ENCODE measurements at places on chromosomes 4 and X.
A peak's percentile ranks its signal among the peaks of the same experiment; 100 is the strongest.

GRCh38 chrX:25198253-25198652 is 182.5 kb upstream of the ARX start:
- DNase-seq, result no peak

DNA sequence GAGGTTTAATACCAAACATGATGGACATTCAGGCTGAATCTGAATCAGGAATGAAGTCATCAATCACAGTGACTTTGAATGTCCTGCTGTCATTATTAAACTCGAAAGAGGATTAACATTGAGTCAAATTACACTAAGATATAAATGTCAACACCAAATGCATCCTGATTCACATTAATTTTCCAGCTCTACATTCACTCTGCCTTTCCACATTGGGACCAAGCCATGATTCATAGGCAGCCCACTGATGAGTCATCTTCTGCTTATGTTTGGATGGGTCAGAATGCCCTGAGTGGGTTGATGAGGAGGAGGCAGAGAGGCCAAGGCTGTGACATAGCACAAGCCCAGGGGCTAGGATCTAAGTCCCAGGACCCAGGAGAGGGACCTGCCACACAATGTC is 247.6 kb upstream of the RPS6KA3 start:
- no peak for DNase-seq

DNA sequence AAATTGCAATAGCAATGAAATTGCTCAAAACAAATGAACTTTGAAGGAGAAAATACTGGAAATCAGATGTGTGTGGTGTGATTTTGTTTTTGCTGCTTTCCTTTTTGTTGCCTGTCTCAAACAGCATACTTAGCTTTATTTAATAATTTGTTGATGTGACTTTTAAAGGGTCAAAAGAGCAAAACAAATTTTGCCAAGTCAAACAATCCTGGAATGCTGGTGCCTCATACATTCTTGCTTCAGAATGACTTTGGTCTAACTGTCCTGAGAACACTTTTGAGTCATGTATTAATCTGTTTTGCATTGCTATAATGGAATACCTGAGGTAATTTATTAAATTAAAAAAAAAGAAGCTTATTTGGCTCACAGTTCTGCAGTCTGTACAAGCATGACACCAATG is 3.4 kb downstream of the PF4V1 start:
- no peak for DNase-seq

GRCh38 chr4:184284336-184284690 is 66.6 kb upstream of the ENPP6 start:
- DNase-seq, result peak; percentile 43

- no peak for DNase-seq
Measured at GRCh38 chrX:68844581-68844980, 15.8 kb downstream of the EFNB1 start.

- DNase-seq, result no peak
Measured at GRCh38 chr4:169115897-169116254, 105.8 kb upstream of the CBR4 start.

GRCh38 chrX:134452596-134452995 is 7.4 kb upstream of the HPRT1 start:
- DNase-seq, result no peak

GRCh38 chrX:110046971-110047370 is 44.1 kb downstream of the TMEM164 start:
- DNase-seq, result no peak

- DNase-seq, result peak; percentile 44
Measured at GRCh38 chr4:15963001-15963451, at the start of gene FGFBP2. FGFBP2 (minus strand) TSS chr4:15963175; CDS start chr4:15963129, 46 bp downstream.

- peak; percentile 54 for DNase-seq
Measured at GRCh38 chr4:152189451-152190179, 346.3 kb downstream of the FBXW7 start.

GRCh38 chr4:120870279-120870673 is 52.2 kb downstream of the PRDM5 start:
- DNase-seq, result peak; percentile 50

DNA sequence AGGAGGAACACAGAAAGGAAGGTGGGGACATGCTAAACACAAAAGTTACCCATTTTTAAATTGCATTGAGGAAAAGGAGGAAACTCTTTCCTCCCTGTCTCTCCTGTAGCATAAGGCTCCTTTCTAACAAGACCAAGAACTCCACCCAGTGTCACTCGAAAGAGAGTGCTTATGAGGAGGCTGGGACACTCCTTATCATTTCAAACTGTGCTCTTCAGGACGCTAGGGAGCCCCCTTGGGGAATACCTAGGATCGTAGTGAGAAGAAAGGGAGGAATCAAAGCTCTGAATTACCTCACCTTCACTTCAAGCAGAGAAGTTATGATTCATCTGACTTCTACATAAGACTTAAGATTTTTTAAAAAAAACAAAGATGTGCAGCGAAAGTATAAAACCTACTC is 65.5 kb downstream of the F9 start:
- DNase-seq, result no peak

GRCh38 chrX:17876135-17876534 is 15.0 kb upstream of the RAI2 start:
- no peak for DNase-seq

- DNase-seq, result no peak
Measured at GRCh38 chr4:33386764-33387163, 2666.6 kb downstream of the PCDH7 start.

DNA sequence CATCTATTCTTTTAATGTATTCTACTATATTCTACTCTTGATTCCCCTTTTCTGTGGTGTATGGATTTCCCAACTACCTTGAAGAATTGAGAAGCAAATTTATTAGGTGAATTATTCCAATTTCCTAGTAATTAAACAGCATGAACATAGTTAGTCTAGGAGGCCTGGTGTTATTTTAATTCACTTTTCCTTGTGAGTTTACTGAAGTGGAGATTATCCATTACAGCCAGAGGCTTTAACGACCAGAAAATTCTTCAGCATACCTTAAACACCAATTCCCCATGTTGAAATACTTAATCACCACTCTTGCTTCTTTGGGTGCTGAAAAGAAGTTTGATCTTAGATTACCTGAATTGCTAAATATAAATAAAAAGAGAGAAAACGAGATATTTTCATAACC is 29.4 kb downstream of the FAT4 start:
- no peak for DNase-seq

DNA sequence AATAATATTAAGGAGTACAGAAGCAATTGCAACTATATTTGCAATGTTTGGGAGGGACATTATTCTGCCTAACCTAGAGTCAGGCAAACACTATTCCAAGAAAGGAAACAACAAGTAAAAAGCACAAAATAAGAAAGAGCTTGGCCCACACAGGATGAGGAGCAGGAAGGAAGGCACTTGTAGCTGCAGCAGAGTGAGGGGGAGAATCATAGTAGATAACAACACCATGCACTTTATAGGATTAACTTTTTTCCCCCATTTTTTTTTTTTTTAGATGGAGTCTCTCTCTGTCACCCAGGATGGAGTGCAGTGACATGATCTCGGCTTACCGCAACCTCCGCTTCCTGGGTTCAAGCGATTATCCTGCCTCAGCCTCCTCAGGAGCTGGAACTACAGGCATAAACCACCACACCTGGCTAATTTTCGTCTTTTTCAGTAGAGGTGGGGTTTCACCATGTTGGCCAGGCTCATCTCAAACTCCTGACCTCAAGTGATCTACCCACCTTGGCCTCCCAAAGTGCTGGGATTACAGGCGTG is 10.3 kb upstream of the JCHAIN start:
- DNase-seq, result peak; percentile 56

DNA sequence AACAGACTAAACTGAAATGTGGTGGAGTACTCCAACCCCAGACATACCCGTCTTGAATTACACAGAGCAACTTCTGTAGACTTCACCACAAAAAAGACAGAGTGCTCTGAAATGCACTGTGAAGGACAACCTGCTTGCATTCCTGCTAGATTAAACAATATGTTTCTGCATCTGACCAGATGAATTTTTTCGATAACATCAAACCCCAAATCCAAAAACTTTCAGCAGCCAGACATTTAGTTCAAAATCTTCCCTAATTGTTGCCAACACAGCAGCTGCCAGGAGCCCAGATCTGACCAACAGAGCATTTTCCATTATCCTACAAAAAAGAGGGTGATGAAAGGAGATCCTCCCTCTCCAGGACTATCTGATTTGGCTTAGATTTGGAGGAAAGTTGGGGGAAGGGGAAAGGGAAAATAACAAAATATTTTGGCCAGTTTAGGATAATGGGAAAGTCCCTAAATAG is 356.5 kb downstream of the PDGFC start:
- no peak for DNase-seq

DNA sequence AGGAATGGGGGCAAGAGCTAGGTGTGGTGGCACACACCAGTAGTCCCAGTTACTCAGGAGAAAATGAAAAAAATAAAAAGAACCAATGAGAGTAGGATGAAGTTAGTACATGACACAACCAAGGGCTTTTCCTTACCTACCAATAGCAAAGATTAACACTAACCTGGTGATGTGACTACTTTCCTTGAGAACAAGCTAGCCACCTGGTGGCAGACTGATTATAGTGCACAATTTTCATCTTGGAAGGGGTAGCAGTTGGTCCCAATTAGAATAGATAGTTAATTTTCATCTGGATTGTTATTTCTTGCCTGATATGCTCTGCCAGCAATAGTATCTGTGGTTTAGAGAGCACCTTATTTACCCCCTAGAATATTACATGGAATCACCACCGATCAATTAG is 1216.8 kb upstream of the PABPC4L start:
- DNase-seq, result peak; percentile 0

DNA sequence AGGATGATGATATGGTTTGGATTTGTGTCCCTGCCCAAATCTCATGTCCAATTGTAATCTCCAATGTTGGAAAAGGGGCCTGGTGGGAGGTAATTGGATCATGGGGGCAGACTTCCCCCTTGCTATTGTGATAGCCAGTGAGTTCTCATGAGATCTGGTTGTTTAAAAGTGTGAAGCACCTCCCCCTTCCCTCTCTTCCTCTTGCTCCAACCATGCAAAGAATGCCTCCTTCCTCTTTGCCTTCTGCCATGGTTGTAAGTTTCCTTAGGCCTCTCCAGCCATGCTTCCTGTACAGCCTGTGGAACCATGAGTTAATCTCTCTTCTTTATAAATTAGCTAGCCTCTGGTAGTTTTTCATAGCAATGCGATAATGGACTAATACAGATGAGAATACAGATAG is 19.7 kb upstream of the ALG13 start:
- no peak for DNase-seq

GRCh38 chr4:122163301-122163700 is 11.2 kb downstream of the BLTP1 start:
- DNase-seq, result no peak

DNA sequence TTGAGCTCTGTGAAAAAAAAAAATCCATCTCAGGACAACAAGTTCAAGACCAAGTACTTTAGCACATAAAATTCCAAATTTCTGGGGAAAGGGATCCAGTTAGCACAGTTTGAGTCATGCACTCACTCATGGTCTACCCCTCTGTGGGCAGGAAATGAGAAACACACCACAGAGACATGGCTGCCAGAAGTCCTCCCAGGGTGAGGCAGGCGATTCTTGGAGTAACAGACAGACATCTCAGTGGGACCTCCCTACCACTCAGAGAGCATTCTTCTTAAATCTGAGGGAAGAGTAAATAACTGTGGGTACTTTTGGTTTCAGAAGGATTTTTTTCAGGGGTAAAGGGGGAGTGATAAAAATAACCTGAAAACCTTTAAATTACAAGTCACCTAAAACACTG is 14.1 kb downstream of the CXCL1 start:
- no peak for DNase-seq

DNA sequence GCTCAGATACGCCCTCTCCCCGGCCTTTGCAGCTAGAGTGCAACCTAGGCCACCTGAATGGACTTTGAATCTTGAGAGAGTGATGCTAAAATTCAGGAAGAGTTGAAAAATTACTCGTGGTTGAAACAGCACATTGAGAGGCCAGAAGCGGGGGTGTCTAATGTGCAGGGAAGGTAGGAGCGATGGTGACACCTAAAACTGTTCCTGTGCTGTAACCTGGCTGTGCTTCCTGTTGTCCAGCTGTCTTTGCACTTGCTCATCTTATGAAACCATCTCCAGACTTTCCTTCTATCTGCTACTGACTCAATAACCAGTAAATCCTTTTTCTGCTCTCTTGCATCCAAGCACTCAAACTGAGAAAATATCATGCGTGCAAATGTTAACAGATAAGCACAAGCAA is 106.4 kb upstream of the RPS6KA3 start:
- no peak for DNase-seq

DNA sequence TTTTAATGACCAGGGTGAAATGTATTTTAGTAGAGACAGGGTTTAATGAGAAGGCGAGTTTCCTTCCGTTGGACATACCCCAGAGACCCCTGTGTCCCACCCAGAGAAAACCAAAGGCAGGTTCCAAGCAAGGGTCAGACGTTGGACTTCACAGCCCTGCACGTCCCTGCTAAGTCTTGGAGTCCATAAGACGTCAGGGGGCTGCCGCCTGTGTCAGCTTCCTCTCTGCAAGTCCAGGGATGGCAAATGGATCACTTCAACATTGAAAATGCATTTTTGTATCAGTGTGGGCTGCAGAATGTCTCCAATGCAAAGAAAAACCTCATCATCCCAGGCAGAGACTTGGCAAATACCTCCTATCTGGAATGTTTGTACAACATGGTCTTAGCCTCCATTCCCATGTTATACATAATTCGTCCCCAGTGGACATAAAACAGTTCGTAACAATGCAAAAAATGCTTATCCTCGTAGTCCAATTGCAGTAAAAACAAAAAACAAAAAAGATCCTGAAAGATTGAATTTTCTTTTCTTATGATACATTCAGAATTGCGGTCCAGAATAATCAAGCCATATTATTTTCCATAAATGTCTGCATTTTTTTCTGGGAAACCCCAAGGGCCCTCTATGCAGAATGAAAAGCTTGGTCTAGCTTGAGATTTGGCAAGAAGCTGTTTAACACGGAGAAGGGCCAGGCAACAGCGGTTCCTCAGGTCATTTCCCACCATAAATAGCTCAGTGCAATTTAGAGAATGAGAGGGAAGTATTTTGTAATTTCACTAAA is 190.9 kb downstream of the SHOX start:
- DNase-seq, result no peak

DNA sequence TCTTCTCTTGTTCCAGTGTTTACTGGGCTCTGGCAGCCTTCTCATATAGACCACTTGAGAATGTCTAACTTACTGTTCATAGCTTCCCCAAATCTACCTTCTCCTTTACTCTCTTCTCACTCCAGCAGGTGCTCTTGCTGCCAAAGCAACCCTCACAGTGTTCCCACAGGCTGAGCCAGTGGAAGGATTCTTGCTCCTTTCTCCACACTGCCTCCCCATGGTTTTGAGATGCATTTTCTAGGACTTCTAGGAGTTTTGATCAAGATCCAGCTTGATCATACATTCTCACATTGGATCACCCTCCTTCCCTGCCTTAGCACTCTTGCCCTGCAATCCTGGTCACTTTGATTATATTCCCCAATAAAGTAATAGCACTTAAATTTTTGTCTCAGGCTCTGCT is 230.8 kb downstream of the TMEM47 start:
- no peak for DNase-seq

GRCh38 chrX:43345166-43345565 is 310.9 kb upstream of the MAOA start:
- no peak for DNase-seq
